ENCODE measurements at places on chromosomes 3 and 15.

DNA sequence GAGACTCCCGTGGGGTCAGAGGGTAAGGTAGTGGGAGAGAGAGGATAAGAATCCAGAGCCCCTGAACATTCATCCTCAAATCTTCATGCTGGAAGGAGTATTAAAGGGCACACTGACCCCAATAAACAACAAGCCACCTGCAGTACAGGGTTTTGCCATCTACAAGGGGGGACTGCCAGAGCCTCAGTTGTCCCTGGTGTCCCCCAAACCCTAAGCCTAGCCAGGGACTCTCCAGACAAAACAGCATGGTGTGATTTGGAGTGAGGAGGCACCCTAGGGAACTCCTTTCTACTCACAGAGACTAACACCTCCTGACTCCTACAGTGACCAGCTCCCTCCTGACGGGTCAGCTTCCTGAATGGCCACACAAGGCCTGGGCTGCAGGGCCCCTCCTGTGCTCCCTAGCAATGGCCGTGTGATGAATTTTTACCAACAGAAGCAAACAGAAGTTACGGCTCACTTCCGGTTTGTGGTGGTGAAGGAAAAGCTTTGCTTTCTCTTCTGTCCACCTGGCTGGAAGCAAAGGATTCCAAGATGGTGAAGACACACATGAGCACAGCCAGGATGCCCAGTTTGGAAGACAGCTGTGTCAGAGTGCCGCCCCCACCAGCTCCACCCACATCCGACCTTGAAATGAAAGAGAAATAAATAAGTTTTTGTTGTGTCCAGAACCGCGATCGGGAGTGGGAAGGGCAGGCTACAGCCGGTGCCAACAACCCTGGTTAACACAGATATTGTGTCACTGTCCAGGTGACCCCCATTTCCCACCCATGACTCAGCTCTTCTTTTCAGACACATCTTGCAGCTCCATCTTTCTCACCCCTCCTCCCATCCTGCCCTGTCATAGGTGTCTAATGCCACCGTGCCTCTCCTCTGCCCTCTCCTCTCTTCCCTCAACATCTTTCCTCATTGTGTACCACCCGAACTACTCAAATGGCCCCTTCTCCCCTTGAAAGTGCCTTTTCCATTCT, 69.6 kb upstream of the ATP13A3 start:
- DNase-seq, result no peak

- DNase-seq, result no peak
These were observed 605.0 kb upstream of the TBL1XR1 start for GRCh38 chr3:177802151-177802900.

DNA sequence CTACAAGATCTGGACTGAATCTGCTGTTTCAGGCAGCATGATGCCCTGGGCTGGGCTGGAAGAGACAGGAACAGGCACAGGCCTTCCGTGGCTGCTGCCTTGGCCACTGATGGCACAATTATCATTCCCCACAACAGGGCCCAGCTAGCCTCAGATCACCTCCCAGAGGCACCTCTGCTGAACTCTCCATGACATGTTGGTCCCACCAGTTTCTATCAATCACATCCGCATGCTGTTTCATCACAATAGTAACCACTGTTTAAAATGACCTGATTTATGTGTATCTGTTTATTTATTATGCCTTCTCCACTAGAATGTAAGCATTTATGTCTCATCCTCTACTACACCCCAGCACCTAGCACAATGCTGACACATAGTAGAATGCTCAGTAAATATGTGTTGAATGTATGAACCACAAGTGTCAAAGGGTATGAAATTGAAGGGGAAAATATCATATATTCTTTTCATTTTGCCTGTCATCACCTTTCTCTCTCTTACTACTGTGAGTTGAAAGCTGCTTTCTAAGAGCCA, 32.7 kb upstream of the ZBTB38 start:
- no peak for DNase-seq

GRCh38 chr3:128247666-128248409, 94.6 kb downstream of the EEFSEC start:
- no peak for DNase-seq
